ENCODE measurements at places on chromosomes 13 and 19.

DNA sequence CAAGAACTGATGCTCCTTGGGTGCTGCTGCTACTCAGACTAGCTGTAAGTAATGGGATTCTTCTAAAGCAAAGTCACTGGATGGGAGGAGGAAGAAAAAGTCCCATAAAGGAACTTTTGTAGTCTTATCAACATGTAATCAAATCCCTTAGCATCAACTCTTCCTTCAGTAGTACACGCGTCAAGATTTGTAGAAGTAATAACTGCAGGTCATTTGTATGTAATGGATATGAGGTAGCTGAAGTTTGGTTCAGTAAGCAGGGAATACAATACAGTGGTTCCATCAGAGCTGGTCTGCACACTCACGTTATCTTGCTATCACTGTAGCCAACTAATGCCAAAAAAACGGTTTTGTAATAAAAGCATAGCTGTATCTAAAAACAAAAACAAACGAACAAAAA, 72.4 kb upstream of the ZDHHC20 start:
- DNase-seq, result no peak

- no peak for DNase-seq
Observed at GRCh38 chr13:75299913-75300862, 181.8 kb downstream of the TBC1D4 start.

GRCh38 chr13:91154558-91155353, 192.7 kb upstream of the MIR17HG start:
- no peak for DNase-seq

DNA sequence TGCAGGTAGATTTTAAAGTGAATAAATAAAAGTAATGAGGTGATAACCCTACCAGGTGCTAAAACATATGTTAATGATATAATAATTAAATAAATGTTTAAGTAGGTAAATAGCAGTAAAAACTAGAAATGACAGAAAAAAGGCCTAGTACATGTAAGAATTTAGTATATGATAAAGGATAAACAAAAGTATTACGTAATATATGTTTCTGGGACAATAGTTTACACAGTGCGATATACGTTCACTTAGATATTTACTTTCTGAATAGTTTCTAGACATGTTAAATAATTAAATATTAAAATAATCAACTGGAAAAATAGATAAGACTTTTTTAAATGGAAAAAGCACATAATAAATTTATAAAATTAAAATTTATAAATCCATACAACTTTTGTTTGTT, 340.9 kb downstream of the LIG4 start:
- no peak for DNase-seq

DNA sequence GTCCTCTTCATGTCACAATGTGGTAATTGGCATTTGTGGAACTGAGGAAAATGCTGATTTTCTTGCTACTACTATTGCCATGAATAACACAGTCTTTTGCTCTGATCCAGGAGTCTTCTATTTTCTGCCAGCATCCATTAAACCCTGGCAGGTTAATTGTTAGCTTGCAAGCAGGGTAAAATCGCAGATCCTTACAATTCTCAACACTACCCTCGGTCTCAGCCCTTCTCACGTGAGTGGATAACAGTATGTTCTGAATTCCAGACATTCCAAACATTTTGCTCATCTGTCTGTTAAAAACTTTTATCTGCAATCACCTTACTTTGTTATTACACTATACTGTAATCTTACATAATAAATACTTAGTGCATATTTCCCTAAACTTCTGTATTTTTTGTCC, 251.3 kb upstream of the ATXN8OS start:
- DNase-seq, result peak; percentile 6

DNA sequence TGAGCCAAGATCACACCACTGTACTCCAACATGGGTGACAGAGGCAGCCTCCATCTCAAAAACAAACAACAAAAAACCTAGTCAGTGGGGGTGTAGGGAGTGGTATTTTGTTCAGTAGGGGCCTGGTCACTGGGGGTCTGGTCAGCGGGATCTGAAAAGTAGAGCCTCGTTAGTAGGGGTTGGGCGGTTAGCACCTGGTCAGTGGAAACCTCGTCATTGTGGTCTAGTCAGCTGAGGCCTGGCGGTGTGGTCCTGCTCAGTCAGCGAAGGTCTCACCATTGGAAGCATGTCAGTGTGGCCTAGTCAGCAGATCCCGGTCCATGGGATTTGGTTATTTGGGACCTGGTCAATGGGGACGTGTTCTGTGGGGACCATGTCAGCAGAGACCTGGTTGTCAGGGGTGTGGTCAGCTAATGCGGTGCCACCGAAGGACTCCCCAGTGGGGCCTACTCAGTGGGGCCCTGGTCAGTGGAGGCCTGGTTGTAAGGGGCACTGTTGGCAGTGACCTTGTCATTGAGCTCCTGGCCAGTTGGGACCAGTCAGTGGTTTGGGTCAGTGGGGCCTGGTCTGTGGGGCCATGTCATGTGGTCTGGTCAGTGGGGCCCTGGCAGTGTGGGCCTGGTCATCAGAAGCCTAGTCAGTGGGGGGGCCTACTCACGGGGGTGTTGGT, 63.0 kb upstream of the TPM4 start:
- no peak for DNase-seq

Measured in astrocyte of the cerebellum (primary cell).